ENCODE measurements at places on chromosomes 1 and 21.

DNA sequence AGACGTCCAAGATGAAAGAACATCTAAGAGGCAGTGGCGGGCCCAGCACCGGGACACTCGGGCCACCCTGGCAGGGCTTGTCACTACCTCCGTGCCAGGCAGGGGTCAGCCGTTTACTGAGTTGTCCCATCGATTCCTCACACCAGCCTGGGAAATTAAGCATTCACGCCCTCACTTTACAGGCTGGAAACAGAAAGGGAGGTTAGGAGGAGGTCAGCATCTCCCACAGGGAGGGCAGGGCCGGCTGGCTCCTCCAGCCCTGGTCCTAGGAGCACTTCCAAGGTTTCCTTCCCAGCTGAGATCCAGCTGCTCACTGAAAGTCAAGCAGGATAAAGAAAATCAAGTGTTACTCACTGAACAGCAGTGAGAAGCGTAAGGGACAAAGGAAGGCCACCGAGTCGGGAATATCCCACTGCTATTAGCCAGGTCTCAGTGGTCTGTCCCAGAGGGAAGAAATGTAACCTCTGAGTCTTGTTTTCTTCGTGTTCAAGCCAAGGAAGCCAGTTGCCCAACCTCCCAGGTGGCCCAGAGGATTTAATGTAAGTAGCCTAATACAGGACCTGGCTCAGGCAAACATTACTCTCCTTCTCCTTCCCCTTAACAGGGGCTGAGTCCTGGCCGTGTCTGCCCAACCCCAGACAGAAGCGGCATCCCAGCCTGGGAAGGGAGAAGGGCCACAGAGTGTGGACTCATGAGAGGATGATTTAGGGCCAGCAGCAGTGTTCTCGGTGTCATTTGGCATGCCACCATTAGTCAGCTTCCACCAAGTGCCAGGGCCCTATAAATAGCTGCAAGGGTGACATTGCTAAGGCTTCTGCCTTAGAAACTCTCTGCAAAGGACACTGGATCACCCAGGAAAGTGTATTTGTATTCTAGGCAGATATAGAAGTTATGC lies 203.1 kb upstream of the GALNT2 start:
- no peak for DNase-seq
- no peaks in the 10 kb centered on the region for H3K27me3 ChIP-seq
- no peaks in the 10 kb centered on the region for H3K36me3 ChIP-seq
- no peaks in the 10 kb centered on the region for H3K4me1 ChIP-seq

- peak; percentile 38 for DNase-seq
- H3K27me3 ChIP-seq = no peaks in the 10 kb centered on the region
- H3K4me1 ChIP-seq = peaks cover 40% of the 10 kb centered on the region
- H3K27ac ChIP-seq = peak overlapping the region; percentile 47
- H3K36me3 ChIP-seq = no peaks in the 10 kb centered on the region
These were observed 150.1 kb upstream of the FGGY start for GRCh38 chr1:59146651-59147358.

GRCh38 chr1:19398309-19398760 lies 86.2 kb downstream of the SLC66A1 start:
- H3K27me3 ChIP-seq = no peaks in the 10 kb centered on the region

GRCh38 chr1:193105821-193106177 lies 585 bp upstream of the GLRX2 start:
- DNase-seq = no peak
- H3K4me1 ChIP-seq = peaks cover 14% of the 10 kb centered on the region
- no peaks in the 10 kb centered on the region for H3K36me3 ChIP-seq
- H3K27ac ChIP-seq = peak overlapping the region; percentile 91

DNA sequence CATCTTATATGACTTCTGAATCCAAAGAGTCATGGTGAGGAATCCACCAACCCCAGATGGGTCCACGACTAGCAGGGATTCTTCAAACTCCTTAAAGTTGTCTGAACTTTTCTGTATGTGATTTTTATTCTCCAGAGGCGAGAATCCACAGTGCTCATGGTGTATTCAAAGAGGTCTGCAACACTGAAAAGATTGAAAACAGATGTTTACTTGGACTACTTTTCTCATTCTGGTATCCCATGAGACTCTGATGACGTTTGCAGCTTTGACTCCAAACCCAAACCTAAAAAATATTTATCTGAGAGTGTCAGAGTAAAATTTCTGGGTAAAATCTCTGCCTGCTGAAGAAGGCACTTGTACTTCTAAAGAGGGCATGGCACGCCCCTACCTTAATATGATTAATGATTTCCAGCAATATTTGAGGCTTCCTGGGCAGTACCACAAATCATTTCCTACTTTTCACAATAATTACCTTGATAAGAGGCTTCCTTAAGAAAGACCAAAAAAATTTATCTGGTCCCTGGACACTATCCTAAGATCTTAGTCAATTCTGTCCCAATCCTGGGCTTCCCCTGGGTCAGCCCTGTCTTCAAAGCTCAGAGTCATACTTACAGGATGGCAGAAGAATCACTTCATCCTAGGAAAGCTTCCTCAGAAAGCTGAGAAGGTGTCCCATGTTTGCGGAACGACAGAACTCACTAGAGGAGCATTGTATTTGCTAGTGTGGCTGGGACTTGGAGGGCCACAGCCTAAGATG lies 76.5 kb upstream of the MAP10 start:
- no peaks in the 10 kb centered on the region for H3K4me1 ChIP-seq
- H3K4me3 ChIP-seq = no peak overlapping the region
- DNase-seq = no peak
- H3K27me3 ChIP-seq = no peaks in the 10 kb centered on the region
- H3K36me3 ChIP-seq = no peaks in the 10 kb centered on the region

DNA sequence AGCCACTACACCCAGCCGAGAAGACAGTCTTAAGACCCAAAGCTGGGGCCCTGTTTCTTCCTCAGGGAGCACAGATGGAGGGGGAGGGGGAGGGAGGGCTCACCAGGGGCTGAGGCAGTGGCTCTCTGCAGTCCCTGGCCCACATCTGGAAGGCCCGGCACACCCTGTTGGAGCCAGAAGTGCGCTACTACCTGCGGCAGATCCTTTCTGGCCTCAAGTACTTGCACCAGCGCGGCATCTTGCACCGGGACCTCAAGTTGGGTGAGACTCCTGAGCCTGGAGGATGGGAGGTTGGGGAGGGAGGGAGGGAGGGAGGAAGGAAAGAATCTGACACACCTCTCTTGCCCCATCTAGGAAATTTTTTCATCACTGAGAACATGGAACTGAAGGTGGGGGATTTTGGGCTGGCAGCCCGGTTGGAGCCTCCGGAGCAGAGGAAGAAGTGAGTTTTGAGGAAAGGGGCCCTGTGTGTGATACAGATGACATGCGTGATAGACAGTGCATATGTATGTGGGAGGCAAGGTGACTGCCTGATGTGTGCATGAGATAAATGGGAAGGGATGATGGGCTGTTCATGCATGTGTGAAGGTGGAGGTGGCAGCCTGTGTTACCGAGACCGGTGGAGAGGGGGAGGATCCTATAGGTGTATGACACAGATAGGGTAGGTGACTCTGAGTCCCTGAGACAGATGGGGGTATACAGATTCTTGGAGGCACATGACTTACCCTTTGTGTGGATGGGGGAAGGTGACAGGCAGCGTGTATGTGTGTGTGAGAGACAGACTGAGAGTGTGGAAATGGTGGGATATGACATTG lies 1.5 kb downstream of the PLK3 start:
- H3K4me1 ChIP-seq = peaks cover 54% of the 10 kb centered on the region
- H3K27ac ChIP-seq = peak overlapping the region; percentile 80
- peak overlapping the region; percentile 93 for H3K4me3 ChIP-seq
- peaks cover 17% of the 10 kb centered on the region for H3K36me3 ChIP-seq
- no peak for DNase-seq

DNA sequence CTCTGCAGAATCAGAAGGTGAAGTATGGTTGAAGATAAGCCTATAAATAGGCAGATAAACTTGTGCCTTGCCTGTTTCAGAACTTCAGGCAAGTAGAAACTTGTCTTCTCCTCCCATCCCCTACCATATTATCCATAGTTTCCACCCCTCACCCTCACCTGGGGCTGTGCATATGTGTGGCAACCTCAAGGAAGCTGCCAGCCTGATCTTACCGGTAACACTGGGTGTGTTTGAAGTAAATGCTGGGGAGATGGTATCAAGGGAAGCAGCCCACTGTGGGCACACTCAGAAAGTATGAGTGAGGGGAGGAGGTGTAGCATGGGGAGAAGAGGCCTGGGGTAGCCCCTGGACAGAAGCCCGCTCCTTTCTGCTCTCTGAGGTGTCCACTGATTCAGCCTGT lies 14.5 kb downstream of the VANGL2 start:
- no peak for DNase-seq
- H3K4me3 ChIP-seq = no peak overlapping the region
- no peak overlapping the region for H3K27ac ChIP-seq
- H3K27me3 ChIP-seq = no peaks in the 10 kb centered on the region
- H3K4me1 ChIP-seq = peaks cover 6% of the 10 kb centered on the region

DNA sequence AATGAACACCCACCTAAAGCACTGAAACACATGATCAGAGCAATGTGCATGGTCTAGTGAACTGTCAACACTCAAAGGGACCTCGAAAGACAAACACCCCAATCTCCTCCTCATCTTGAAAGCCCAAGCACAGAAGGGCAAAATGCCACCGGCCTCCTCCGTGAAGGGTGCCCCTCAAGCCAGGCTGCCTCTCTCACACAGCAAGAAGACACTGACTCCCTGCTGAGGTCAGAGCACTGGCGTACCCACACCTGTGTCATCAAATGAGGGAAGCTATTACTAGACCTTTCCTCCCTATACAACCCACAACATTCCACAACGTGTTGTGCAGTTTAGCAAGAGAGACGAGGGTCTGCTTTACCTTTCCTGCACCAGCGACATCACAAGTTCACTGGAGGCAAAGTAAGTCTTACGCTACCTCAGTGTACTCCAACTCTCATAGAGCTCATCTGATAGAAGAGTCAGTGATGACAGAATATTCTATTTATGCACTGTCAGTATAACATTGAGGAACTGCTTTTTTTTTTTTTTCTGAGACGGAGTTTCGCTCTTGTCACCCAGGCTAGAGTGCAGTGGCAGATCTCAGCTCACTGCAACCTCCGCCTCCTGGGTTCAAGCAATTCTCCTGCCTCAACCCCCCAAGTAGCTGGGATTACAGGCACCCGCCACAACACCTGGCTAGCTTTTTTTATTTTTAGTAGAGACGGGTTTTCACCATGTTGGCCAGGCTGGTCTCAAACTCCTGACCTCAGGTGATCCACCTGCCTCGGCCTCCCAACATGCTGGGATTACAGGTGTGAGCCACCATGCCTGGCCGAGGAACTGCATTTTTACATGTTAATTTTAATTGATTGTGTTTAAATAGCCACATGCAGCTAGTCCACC lies 3.3 kb downstream of the SH3BP5L start:
- H3K27ac ChIP-seq = peak overlapping the region; percentile 43
- peak overlapping the region; percentile 68 for H3K4me3 ChIP-seq
- no peaks in the 10 kb centered on the region for H3K27me3 ChIP-seq
- peak; percentile 15 for DNase-seq

- H3K4me3 ChIP-seq = no peak overlapping the region
- H3K36me3 ChIP-seq = no peaks in the 10 kb centered on the region
- peaks cover 8% of the 10 kb centered on the region for H3K4me1 ChIP-seq
These were observed 31.3 kb downstream of the SLC30A1 start for GRCh38 chr1:211547710-211548109.

- H3K36me3 ChIP-seq = no peaks in the 10 kb centered on the region
- H3K4me1 ChIP-seq = peaks cover 9% of the 10 kb centered on the region
- no peak overlapping the region for H3K4me3 ChIP-seq
- no peak overlapping the region for H3K27ac ChIP-seq
- H3K27me3 ChIP-seq = no peaks in the 10 kb centered on the region
These were observed 420 bp upstream of the DCDC2B start for GRCh38 chr1:32208469-32208868.
